ENCODE measurements at places on chromosomes 13 and 19.

GRCh38 chr19:15115080-15115479, 7.9 kb downstream of the SYDE1 start:
- no peak for DNase-seq

- DNase-seq = no peak
These were observed 3.4 kb downstream of the TBXA2R start for GRCh38 chr19:3603121-3603811.

GRCh38 chr13:19596960-19597361, 35.6 kb upstream of the TPTE2 start:
- no peak for DNase-seq

GRCh38 chr13:98504371-98504963, 72.4 kb downstream of the STK24 start:
- DNase-seq = no peak

DNA sequence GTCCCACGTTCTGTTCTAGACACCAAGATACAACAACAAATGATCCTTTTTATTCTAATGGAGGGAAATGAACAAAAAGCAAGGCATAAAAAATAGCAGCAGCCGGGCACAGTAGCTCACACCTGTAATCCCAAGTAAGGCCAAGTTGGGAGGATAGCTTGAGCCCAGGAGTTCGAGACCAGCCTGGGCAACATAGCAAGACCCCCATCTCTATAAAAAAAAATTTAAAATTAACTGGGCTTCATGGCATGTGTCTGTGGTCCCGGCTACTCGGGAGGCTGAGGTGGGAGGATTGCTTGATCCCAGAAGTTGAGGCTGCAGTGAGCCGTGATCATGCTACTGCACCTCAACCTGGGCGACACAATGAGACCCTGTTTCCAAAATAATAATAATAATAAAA, 1.0 kb downstream of the MIA start:
- no peak for DNase-seq

DNA sequence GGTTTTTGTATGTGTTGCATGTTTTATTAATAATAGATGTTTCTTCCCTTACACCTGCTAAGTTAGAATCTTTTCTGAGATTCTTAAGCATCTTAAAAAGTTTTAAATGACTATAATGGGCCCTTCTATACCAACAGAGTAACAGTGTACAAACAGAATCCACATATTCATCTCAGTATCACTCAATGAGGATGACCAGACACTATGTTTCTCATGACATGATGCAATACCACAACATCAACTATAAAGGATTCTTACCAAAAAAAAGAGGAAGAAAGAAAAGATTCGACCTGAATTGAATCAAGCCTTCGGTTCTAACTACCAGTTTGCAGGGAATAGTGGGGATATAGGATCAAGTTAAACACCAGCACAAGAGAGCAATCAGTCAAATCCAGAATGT, 56.5 kb downstream of the INTS6 start:
- DNase-seq = no peak

- DNase-seq = no peak
These were observed 28.7 kb downstream of the ANKRD10 start for GRCh38 chr13:110885966-110886869.

GRCh38 chr13:105616333-105617075, 919.0 kb downstream of the EFNB2 start:
- no peak for DNase-seq

GRCh38 chr13:24065176-24065575, 95.3 kb upstream of the SPATA13 start:
- no peak for DNase-seq

- no peak for DNase-seq
These were observed at the start of gene OR10H5 for GRCh38 chr19:15787611-15788155. Gene OR10H5, plus strand, starts transcription at chr19:15787661. Its CDS starts 6,388 bp downstream, at chr19:15794049.

DNA sequence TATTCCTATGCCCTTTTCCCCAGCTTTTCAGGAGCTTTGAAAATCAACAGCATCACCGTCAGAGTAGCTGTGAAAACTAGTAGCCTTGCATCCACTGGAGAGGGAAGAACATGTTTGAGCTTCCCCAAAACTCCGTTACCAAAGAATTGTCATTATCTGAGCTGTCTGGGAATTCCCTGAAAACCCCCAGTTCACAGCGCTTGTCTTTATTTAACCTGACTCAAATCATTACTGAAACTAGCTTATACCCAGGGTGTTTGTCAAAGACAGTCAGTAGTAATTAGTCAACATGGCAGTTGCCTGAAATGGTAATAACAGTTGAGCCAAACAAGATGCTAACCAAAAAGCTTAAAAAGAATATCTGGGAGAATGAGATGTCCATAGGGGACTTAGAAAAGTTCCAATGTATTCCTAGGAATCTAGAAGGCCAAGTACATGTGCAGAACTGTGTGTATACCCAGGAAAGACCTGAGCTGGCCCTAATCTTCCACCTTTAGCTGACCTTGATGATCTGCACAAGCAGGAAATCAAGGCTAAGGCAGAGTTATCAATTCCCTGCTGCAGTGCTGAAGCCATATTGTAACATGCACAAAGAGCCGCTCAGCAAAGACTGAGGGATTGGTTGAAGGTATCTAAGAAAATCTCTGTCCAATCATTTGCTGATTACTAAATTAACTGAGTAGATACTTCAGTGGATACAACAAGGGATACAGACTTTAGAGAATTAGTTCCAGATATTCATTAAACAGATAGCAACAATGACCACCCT, 130.8 kb downstream of the KL start:
- DNase-seq = no peak

DNA sequence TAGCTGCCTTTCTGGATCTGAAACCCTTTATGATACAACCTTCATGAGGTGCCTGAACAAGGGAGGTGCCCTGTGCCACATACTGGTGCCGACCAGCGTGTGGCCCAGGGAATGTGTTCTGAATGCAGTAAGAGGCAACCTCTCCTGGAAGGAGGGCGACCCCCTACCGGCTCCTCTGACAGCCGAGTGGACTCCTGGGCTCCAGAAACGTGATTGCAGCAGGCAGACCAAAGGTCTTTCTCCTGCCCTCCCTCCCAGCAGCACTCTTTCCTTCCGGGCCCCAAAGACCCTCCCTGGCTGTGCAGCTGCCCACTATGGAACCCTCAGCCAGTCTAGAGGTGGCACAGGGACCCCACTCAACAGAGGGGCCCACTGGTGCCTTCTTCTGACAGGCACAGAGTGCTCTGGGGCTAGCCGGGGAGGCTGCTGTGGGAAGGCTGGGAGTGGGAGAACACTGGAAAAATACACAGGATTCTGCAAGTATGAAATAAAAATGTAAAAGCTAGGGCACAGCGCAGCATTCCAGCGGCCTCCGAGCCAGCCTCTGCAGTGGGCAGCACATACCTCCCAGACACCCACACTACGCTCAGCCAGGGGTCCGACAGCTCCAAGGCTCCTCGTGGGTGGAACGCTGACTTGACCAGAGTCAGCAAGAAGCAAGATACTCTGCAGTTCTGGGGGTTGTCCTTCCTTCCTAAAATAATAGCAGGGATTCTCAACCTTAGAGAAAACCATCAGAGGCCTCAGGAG, 14.9 kb downstream of the SH3GL1 start:
- DNase-seq = no peak

GRCh38 chr19:49309087-49309486, 15.9 kb downstream of the SLC6A16 start:
- no peak for DNase-seq

GRCh38 chr19:39832341-39833083, 1.4 kb downstream of the DYRK1B start:
- DNase-seq = no peak

- DNase-seq = no peak
These were observed 152.8 kb downstream of the CYSLTR2 start for GRCh38 chr13:48806522-48806921.

DNA sequence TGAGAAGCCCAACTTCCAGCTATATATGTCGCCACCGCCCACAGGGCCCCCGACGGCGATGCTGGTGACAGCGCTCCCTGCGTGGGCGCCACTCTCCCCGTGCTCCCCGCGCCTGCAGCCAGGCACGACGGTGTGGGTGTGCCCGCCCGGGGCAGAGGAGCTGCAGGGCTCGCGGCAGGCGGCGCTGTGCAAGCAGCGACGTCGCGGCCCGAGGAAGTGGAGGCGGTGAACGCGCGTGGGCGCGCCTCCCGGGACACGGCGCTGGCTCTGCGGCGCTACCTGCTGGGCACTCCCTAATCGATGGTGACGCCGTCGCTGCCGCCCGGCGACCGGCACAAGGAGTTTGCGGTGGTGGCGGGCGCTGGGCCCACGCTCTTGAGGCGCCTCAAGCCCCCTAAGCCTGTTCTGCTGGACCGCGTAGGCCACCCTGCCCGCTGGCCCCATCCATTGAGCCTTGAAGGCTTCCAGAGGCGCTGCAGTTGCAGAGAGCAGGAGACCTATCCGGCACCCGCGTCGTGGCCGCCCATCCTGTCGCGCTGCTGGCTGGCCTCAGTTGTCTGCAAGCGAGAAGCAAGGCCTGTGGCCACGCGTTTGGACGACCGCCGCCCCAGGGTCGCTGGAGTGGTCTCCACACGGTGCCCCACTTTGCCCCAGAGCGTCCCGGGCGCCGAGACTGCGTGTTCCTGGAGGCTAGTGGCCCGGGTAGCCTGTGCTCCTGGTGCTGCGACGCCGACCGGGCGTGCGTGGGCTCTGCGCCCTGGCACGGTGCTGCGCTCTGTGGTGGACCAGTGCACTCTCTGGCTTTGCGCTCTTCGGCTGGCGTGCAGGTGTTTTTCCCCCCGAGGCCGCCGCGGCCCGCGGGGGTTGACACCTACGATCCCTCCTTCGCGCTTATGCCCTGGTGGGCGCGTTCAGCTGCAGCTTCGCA, 23.1 kb downstream of the LRFN3 start:
- peak; percentile 13 for DNase-seq

DNA sequence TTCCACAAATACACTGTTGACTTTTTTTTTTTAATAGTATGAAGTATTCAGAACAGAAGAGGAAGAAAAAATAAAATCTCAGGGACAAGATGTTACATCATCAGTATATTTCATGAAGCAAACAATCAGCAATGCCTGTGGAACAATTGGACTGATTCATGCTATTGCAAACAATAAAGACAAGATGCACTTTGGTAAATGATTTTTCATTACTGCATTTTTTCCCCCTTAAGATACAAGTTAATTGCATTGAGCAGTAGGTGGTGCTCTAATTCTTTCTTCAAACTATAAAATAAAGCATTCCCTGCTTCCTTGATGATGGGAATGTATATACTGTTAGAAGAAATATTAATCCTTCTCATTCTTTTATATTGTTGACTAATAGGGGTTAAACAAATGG, 17.1 kb downstream of the UCHL3 start:
- DNase-seq = peak; percentile 3

GRCh38 chr13:59408738-59409137, 755.0 kb downstream of the DIAPH3 start:
- DNase-seq = peak; percentile 95

DNA sequence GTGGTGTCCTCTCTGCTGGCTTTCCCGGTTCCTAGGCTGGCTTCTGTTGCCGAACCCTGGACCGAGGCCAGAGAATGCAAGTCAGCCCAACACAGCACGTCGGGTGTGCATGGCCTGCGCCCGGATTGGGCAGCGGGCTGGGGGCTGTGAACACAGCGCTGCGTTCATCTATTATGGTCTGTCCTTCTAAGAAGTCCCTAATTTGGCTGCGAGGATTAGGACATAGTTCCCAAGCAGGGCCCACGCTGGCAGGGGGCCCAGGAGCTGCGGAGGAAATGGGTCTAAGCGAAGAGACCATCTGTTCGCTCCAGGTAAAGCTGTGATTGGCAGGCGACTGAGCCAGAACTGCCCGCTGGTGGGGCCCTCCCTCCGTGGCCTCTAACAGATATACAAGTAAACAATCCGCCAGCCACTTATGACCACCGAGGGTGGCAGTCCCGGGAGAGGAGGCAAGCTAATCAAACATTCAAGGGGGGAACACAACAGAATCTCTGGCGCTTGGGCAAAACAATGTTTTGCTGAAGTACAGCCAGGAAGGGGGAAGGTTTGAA, 6.0 kb downstream of the SYCE2 start:
- DNase-seq = peak; percentile 99

DNA sequence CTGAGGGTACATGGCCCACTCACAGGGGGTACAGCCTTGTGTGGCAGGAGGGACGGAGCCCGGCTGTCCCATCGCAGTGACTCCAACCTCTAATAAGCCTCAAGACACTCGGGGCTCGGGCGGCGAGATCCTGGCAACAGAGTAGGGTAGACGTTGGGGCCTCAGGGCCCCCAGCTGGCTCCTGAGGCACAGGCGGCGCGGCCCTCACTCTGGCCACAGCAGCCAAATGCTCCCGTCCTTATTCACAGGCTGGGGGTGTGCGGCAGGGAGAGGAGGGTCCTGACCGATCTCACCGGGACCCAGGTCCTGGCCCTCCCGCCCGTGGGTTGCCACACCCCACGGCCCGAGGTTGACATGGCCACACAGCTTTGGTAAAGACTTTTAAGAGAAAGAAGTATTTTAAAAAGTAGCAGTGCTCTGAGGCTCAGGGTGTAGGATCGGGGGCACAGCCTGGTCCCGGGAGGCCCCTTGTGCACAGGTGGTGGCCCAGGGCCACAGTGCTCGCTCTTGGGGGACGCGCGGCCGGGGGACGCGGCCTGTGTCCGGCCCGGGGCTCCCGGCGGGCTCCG, 7.6 kb downstream of the SLC39A3 start:
- no peak for DNase-seq

DNA sequence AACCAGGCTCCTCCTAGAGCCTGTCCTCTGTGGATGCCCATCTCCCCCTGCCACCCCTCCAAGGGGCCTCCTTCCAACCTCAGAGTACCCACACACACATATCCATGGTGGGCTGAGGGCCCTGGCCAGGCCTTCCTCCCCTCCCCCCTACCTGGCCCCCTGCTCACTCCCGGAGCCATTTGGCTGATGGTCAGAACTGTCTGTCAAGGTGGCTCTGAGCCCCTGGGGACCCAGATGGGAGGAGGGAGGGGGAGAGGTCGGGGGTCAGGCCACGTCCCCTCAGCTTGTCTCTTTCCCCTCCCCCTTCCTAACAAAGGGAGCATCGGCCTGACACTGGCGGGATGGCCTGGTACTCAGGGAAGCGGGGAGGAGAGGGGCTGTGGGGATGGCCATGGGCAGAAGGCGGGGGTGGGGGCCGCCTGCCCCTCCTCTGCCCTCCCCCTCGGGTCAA, 18.7 kb upstream of the POU2F2 start:
- no peak for DNase-seq

GRCh38 chr19:43545981-43546380, 13.0 kb downstream of the ZNF575 start:
- no peak for DNase-seq
